NT2/D1 (cell line): ENCODE measurements at places on chromosomes 5 and 9.

DNA sequence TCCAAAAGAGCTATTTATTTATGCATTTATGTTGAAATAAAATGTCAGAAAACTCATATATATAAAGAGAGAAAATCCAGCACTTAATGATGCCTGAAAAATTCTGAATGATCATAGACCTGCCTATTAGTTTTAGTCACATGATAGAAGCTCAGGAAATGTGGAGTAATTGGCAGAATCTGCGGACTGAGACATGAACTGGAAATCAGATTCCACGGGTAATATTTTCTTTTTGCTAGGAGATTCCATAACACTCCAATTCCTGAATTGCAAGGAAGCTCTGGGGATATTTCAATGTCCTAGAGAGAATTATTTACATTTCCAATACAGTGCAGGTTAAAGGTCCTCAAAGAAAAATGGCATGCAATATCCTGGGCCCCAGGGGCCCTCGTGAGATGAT lies 778.8 kb downstream of the SEMA5A start:
- no peak for DNase-seq

DNA sequence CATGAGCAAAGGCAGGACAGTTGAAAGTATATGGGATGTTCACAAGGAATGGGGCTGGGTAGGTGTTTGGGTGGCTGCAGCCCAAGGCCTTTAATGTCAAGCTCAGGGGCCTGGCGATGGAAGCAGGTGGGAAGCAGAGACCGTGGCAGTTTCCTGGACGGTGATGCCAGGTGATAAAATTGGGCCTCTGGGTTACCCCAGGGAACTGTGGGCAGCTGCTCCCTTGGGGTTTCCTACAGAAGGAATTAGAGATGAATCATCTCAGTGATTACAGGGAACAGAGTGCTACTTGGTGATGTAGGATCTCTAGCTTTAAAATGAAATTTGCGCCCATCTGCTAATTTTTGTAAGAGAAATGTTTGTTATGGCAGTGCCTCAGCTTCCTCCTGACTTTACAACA lies 39.2 kb downstream of the TSTD2 start:
- DNase-seq = no peak

DNA sequence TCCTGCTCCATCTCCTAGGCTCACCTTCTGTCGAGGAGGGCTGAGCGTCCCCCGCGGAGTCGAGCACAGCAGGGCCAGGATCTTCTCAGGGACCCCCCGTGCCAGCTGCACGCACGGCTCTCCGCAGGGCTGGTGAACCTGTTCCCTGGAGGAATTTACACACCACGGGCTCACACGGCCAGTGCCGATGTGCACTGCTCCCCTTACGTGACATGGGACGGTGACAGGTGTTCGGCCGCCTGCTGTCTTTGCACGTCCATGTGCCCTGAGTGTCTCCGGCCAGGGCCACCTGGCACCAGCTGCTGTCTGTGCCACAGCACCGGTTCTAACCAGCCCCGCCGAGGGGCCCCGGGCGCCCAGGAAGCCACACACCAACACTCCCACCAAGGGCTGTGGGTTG lies 8.7 kb upstream of the AGPAT2 start:
- no peak for DNase-seq

DNA sequence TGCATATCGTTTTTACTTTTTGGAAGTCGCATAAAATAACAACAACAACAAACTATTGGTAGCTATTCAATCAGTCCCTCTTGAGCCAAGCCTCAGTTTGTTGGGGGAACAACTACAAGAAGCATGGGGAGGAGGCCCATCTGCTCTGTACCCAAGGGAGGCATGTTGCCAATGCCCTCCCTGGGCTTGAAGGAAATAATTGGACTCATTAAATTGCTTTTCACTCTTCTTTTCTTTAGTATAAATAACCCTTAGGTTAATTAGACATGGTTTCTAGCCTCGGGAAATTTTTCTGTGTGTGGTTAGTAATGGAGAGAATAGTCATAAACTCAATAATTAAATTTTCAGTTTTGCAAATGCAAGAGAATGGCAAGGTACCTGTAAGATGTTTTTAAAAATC lies 500.7 kb downstream of the TLE4 start:
- DNase-seq = no peak

DNA sequence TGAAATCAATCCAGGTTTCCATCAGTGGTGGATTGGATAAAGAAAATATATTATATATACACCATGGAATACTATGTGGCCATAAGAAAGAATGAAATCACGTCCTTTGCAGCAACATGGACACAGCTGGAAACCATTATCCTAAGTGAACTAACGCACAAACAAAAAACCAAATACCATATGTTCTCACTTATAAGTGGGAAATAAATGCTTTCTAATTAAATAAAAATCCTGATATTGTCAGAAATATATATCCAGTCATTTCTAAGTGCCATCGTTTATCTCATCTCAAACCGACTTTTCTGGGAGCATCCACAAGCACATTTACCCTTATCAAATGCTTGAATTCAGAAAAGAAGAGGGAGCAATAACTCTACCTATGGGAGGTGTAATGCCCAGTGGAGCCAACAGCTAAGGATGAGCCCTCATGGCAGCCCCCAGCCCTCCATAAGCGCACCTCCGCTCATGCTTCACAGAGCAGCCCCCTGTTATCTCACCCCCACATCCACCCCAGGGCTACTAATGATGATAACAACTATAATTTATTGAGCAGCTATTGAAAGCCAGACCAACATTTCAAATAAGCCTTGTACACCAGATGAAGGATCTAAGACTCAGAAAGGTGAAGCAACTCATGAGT lies 101.7 kb upstream of the SPOCK1 start:
- no peak for DNase-seq

DNA sequence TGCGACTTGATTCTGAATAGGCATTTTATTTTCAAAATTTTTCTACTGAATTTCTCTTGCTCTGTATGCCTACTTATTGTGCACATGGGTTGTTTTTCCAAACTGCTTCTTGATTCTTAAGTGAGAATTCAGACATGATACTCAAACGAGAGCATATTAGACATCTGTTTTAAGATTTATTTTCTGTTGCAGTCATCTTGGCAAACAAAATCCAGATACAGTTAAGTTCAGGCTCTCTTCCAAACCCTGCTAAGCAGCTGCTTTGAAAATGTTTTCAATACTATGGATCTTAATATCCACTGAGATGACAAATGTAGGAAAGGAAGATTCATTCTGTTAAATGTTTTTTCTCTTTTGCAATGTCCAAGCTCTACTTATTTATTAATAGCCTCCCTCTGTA lies 4.5 kb downstream of the TMEM215 start:
- DNase-seq = no peak

GRCh38 chr9:2026220-2026997 lies 11.3 kb downstream of the SMARCA2 start:
- no peak for DNase-seq

- no peak for DNase-seq
Observed at GRCh38 chr9:94657021-94657725, 17.9 kb upstream of the FBP1 start.

DNA sequence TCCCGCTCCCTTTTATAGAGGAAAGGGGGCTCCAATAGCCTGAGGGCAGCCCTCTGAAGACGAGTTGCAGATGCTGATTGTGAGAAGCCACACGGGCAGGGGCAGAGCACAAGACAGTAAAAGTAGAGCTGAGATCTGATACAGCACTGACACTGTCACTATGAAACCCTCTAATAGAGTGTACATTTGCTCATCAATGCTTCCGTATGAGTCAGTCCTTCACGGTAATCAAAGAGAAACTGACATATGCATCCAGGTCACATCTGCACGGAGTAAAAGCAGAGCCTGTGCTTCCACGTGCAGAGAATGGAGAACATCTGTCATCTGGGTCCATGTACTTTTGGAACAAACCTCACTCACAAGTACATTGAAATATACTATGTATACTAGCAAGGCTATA lies 60.6 kb upstream of the TMEM215 start:
- DNase-seq = no peak

- no peak for DNase-seq
Observed at GRCh38 chr5:181187500-181188213, 17.3 kb downstream of the TRIM7 start.

DNA sequence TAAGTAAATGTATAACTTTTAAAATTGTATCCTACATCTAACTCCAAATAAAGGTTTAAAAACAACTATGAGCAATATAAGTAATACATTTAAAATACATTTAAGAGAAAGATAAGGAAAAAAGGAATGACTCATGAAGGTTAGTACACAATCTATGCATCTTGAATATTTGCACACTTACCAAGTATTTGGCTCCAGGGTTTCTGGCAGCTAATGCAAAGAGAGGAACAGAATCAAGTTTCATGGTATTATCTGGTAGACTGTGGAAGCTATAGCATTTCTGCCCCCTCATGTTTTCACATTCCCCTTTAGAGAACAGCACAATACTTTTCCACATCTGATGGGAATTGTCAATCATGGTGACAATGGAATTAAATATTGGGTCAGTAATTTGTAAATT lies 132.1 kb downstream of the COX7C start:
- no peak for DNase-seq

- DNase-seq = no peak
Observed at GRCh38 chr9:124835026-124835557, 18.2 kb upstream of the WDR38 start.

GRCh38 chr9:125986966-125987365 lies 239.8 kb downstream of the PBX3 start:
- DNase-seq = no peak

DNA sequence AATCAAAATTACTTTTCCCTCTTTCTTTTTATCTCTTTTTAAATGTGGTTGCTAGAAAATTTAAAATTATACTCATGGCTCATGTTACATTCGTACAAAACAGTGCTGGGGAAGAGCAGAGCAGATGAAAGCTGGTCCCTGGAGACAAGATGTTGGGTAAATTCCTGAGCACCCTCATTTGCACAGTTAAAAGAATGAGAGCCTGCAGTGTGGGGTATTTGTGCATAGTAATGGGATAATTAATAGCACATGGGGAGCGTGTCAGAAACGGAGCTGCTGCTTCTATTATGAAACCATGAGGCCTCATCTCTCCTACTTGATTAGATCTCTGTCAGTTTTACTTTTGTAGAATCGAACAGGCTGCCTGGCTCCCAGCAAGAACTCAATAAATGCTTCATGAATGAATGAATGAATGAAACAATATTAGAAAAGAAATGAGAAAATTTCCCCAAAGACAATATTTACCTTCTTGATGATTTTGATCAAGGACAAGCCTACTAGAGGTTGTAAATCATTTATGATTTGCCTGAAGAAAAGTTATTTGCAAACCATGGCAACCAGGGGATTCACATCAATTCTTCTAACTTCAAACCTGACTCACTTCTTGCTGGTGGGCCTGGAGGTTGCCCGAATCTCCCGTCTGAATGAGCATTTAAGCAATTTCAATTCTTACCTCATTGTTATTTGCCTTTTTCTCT lies 177.2 kb upstream of the TUT7 start:
- DNase-seq = no peak

GRCh38 chr9:89021154-89021803 lies 30.0 kb downstream of the S1PR3 start:
- DNase-seq = no peak

- DNase-seq = no peak
Observed at GRCh38 chr9:116543731-116544400, 143.2 kb upstream of the TRIM32 start.

DNA sequence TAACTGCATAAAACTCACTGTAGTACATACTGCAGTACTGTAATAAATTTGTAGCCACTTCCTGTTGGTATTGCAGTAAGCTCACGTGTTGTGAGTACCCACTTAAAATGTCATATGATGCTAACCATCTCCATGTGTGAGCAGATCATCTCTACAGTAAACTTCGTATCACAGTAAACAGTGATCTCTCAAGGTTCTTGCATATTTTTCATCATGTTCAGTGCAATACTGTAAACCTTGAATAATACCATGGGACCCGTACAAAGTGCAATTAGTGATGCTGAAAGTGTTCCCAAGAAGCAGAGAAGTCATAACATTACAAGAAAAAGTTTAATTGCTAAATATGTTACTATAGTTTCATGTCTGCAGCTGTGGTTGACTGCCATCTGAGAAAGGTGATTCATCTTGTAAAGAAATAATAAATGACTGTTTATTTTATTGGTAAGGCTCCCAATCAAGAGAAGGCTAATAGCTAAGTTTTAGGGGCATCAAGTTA lies 253.8 kb upstream of the POU5F2 start:
- no peak for DNase-seq

DNA sequence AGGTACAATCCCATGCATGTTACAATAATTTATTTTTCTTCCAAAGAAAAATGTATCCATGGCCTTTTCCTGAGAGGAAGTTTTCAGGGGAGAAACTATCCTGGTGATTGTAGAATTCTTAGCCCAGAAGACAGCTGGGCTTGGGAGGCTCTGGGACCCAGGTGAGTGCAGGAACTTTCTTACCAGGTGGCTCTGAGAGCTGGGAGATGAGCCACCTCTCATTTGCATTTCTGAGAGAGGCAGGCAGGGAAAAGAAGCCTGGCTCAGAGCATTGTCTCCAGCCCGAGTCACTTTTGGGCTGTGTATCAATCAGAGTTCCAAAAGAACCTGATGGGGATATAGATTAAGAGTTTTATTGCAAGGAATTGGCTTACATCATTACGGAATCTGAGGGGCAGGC lies 52.7 kb downstream of the ALG2 start:
- no peak for DNase-seq

DNA sequence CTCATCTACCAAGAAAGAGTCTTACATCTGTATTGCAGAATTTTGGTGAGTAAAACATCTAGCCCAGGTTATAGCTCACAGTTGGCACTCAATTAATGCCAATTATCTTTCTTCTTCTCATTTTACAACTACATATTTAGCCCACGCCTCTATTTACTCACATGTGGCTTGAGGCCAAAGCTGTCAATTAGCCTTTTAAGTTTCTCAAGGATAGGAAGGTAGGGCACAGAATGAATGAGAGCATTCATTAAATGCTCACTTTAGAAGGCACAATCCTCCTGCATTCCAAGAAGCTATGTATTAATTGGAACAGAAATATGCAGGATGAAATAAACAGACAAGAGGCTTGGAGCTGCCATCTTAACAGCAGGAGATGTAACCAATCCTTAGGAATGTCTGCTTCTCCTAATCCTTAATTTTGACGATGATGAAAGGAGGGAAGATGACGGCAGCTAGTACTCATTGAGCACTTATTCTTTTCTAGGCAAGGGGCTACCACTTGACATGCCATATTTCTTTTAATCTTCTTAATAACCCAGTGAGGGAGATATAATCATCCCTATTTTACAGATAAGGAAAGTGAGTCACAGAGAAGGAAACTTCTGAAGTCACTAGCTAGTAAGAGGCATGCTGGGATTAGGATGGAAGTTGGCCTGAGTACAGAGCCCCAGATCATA lies 30.8 kb upstream of the PANK3 start:
- DNase-seq = no peak

GRCh38 chr5:77294185-77294584 lies 83.7 kb downstream of the PDE8B start:
- no peak for DNase-seq

GRCh38 chr5:132394667-132395259 lies 25.3 kb downstream of the SLC22A5 start:
- DNase-seq = no peak

DNA sequence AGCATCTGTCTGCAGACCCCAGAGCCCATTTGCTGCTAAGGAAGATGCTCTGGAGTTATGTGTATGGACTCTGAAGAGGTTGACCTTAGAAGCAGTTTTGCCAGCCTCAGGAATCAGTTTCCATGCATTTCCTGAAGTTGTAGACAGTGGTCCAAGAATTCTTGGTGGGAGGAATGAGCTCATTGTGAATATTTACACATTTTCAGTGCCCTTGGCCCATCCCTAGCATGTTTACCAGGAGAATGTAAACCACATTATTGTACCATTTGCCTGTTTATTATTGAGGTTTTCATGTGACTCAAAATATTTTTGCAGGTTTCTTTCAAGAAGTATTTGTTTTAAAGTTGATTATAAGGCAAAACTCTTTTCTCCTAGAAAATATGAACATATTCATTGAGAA lies 93.8 kb downstream of the NXNL2 start:
- DNase-seq = no peak

GRCh38 chr9:34169125-34169524 lies 9.7 kb upstream of the UBAP1 start:
- no peak for DNase-seq
